ENCODE measurements at places on chromosomes 1 and 21.

DNA sequence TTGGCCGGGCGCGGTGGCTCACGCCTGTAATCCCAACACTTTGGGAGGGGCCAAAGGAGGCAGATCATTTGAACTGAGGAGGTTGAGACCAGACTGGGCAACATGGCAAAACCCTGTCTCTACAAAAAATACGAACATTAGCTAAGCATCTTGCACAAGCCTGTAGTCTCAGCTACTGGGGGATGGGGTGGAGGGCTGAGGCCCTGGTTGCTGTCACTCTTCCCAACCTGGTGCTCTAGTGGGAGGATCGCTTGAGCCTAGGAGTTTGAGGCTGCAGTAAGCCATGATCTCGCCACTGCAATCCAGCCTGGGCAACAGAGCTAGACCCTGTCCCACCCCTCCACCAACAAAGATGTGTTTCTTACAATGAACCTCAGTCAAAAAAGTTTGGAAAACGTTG is 2.8 kb downstream of the PHGDH start:
- no peak for DNase-seq

DNA sequence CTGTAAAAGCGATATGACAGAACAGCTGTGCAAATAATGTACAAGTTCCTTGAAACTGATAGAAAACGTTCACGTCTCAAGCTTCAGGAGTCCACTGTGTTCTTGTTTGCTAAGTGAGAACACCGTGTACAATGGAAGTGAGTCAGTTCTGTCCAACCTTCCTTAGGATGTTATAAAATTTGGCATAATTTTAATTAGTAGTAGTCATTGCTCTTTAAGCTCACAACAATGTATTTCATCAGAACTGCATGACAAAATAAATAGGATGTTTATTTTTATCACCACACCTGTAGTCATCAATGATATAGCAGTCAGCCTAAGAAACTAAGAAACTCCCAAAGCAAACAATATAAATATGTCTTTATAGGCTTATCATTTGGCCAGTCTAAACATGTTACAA is 53.0 kb downstream of the RGS2 start:
- no peak for DNase-seq

DNA sequence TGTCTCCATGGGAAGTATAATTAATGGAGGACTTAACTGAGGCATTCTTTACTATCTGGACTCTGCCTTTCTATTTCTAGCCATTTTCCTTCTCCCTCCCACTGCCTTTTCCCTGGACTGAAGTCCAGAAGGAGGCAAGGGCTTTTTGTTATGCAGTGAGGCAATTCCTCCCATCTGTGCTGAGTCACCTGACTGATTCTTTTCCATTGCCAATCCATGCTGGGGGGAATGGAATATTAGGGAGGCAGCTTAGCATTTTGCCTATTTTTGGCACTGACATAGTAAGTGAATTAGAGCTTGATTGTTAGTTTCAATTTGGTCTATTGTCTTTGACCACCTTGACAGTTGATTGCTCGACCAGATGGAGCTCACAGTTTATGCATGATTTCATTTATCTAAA is 1000.6 kb upstream of the PRMT6 start:
- no peak for DNase-seq

DNA sequence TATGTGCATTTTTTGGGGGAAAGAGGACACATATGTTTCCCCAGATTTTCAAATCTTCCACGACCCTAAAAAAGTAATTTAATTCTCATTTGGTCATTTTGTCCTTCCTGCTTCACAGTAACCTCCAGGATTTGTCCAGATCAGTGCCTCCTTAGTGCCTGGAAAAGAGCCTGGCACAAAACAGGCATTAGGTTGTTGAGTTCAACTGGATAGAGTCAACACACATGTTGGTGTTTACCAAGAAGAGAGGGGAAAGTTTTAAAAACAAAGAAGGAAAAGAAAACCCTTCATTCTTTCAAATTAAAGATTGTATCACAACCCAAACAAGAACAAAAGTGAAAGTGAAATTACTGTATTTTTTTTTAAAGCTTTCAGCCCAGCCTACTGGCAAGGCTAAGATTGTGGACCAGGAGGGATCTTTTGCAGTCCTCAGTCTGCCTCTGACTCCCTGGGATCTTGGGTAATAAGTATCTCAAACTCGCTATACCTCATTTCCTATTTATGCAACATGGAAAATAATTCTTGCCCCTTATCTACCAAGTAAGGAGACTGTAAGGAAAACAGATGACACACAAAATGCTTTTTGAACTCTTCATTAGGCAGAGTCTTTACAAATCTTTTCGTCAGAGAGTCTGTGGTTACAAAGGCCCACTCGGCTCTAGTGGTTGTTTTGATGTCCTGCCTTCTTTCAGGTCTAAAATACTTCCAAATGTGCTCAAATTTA is 57.8 kb downstream of the ZNF281 start:
- DNase-seq, result peak; percentile 96

DNA sequence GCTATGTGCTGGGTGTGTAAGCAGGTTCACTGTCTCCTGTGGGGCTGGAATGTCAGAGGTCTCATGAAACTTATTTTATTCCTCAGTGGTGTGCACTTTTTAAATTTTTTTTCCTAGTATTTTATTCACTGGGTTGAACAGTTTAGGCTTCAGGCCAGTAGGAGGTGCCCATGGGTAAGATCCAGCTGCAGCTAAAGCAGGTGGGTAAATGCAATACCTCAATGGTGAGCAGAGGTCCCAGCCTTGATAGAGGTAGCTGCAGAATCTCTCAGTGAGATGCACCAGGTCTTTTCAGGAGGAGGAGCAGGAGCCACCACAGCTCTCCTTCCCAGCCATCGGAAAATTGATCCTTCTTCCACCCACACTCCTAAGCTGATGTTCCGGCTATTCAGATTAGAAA is 12.6 kb upstream of the OR6N2 start:
- peak; percentile 45 for DNase-seq

DNA sequence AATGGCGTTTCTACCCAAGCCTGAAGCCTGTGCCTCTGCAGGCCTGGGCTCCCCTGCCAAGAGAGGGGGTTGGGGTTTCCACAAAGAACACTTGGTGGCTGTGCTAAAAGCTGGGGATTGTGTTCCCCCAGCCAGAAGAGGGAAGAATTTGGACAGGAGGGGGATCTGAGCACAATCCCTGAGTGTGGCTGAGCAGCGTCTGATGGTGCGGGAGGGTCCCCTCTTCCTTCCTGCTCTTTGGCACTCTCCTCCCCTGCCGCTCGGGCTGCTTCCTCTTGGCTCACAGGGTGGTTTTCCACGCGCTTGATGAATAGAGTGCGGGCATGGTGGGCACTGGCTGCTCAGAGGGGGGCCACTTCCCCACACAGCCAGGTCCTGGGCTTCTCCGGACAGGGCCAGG is 3.7 kb downstream of the GPR37L1 start:
- no peak for DNase-seq

GRCh38 chr1:32031578-32032274 is 18.1 kb downstream of the KHDRBS1 start:
- DNase-seq, result no peak

DNA sequence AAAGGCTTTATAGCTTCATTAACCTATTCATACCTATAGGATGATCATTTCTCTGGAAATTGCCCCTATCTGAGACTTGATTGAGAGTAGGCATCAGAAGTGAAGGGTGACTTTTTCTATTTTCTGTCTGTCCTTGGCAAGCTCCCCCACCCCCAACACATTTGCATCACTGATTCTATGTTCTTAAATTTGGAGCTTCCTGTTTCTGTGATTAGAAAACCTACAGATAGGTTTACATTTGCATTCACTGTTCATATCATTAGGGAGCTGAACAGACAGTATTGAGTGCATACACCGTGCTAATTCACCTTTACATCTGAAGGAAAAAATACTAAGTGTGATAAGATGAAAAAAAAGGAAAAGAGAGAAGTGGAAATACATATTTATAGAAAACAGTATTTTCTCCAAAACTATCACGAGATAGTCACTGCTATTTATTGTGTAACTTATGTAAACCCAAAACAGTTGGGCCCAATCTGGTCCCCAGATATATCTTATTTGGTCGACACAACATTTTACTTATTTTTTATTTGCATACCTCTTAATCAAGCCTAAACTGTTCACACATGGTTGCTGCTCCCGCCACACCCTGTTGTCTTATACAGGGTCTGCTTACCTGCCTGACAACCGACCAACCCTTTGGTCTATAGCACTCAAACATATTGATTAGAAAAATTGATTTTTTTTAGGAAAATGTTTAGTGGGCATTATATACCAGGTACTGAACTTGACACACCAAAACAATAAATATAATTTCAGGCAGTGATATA is 218.8 kb downstream of the NTNG1 start:
- DNase-seq, result no peak

DNA sequence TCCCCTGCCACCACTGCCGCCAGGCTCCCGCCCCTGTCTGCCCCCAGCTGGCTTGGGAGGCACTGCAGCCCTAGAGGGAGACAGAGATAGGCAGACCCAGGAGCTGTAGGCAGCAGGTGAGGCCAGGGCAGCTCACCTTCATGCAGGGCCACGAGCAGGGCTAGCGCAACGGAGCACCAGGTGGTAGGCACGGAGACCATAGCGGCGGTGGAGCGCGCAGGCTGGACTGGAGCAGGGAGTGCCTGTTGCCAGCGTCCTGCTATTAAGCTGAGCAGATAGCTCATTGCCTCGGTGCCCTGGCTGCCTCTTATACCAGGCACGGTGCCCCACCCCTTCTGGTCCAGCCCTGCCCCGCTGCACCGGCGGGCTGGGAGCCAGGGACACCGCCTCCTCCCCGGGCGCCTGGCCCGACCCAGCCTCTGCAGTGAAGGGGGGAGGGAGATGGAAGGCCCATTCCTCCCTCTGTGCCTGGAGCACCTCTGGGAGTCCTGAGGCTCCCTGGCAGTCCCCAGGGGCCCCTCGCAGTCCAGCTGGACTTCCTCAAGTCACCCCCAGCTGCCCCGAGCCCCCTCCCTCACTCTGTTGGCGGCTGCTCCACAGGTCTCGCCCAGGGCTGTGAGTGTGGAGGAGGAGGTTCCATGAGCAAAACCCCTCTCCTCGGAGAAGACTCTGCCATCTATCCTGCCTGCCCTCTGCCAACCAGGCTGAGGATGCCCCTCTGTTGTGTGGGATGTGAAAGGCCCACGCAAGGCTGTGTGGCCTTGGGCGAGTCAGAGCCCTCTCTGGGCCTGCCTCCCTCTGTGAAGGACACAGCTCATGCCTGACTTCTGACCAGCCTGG is at the start of gene EDN2:
EDN2 (minus strand) TSS at position 282 of the 840 bp plus-strand sequence; CDS start at position 200, 82 bp downstream.
- DNase-seq, result no peak

DNA sequence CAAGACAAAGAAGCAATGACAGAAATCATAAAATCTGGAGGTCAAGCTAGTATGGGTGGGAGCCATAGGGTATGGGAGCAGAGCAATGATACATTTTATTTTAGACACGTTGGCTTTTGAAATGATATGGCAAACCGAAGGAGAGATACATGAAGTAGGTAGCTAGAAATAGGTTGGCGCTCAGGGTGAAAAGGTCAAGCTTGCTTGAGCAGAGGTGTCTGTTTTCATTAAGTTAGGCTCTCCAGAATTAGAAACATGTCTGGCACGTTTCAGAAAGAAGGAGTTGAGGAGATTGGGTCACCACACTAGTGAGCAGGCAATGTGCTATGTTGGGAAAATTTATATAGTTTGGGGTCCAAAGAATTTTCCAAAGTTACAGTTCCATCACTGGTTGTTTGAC is 151.4 kb downstream of the AMY1C start:
- DNase-seq, result no peak

DNA sequence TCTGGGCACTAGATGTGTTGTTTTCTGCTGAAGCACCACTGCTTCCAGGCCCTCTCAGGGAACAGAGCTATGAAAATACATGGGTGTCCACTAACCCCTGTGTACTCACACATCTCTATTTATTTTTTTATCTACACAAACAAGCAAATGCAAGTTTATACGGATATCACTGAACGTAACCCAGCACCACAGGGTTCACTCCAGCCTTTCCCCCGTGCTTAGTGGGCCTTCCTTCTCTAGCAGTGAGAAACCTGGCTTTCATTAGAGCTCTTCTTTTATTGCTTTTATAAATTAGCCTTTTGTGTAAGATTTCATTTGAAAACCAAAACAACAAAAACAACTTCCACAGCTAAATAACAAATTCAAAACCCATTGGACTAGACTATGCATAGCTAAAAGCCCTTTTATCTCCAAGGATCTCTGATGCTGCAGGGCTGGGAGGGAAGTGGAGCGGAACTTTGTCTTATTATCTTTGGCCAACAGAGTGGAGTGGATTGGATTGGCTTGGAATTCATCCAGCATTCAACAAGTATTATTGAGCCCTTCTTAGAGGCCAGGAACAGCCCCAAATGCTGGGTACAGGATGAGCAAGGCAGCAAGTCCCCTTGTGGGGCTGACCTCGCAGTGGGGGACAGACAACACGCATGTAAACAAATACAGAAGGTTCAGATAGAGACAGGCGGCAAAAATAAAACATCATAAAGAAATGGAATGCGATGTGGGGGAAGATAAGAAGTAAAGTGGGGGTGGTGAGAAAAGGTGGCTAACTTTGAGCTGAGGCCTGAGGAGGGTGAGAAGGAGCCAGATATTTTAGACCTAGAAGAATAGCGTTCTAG is 371.8 kb upstream of the POU3F1 start:
- no peak for DNase-seq

- DNase-seq, result no peak
Observed at GRCh38 chr21:17925899-17926298, 106.7 kb upstream of the C21orf91 start.

DNA sequence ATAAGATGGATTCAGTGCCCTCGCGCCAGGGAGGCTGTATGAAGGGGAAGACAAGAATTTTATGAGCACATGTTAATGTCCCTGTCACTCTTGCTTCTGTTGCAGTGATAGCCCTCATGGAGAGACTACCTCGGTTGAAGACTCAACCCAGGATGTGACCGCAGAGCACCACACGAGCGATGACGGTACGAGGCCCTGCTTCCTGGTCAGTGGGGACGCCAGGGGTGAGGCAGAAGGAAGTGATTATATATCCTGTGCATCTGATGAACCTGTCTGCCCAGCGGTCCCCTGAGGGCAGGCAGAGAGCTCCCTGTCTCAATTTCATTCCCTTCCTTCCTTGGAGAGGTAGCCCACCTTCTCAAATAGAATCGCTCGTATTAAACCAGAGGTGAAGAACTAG is 20.0 kb upstream of the IKBKE start:
- DNase-seq, result no peak

Measured in inflammatory macrophage treated with lipopolysaccharide for 1 hour (primary cell).